ENCODE measurements at places on chromosomes 3 and 15. TPM values are rescaled to one million over a fixed set of nuclear protein-coding genes. Genes with fewer than 3 reads are reported as not detected.

GRCh38 chr3:1766384-1766783 lies 332.3 kb upstream of the CNTN4 start:
- DNase-seq, result no peak

The CDCP1 gene
- 33.5 TPM for total RNA-seq

GRCh38 chr15:29740692-29741311 lies 81.5 kb downstream of the TJP1 start:
- DNase-seq, result peak; percentile 20

DNA sequence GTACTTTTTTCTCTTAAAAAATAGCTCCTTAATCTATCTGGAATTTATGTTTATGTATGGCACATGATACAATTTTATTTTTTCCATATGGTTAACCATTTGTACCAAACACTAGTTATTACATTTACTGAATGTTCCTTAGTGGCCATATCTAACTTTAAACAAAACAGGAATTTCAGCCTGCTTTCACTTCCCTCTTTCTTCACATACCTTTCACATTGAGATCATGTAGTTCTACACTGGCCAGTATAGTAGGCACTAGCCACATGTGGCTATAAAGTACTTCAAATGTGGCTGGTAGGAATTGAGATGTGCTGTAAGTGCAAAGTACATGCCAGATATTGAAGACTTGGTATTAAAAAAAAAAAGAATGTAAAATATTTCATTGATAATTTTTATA lies 4.7 kb upstream of the RYK start:
- DNase-seq, result no peak

The AKAP13 gene
- total RNA-seq, result 42.8 TPM

DNA sequence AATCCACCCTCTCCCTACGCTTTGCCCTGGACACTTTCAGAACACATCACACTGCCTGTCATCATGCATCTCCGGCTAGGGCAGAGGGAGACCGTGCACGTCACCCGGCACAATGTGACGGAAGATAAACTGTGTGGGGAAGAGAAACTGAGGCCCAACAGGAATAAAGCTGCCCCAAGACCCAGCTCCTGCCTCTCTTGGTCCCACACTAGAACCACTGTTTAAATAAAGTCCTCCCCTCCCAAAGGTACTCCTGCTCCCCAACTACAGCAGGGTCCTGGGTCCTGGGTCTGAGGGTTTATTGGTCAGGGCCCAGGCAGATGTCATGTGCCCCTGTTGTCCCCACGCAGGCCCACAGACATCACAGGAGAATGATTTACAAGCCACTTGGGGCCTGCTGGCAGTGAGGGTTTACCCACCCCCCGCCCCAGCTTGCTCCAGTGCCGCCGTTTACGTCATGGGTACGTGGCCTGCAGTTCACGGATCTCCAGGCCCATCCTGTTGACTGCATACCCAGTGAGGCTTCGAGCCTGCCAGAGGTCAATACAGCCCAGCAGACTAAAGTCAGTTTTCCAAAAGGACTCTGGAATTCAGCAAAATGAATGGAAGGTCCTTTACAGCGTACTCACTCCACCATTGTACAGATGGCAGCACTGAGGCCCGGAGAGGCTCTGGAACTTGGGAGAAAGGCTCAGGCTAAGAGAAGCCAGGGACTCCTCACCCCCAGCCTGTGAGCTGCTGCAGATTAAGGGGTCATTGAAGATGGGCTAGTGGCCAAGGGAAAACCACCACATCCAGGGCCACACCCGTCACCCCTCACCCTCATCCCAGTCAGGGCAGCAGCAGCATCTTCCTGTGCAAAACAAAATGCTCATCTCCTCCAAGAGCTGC lies 23.2 kb downstream of the ALS2CL start:
- DNase-seq, result no peak

- no peak for DNase-seq
Observed at GRCh38 chr3:9178697-9179096, 70.7 kb downstream of the SRGAP3 start.

DNA sequence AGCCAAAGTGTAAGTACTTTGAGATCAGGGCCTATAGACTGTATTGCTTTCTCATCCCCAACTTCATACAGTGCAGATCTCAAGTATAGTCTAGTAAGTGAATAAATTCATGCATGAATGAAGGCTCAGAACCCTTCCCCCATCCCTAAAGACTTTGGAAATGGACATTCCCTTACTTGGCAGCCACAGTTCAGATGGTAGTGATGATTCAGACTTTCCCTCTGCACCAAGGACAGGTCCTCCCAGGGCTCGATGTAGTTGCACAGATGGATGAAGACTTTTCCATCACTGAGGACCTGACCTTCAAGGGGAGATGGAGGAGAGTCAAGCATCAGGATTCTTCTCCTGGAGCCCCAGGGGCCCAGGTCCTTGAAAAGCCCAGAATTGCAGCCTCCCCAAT lies 4.6 kb downstream of the TIMP4 start:
- DNase-seq, result peak; percentile 63

DNA sequence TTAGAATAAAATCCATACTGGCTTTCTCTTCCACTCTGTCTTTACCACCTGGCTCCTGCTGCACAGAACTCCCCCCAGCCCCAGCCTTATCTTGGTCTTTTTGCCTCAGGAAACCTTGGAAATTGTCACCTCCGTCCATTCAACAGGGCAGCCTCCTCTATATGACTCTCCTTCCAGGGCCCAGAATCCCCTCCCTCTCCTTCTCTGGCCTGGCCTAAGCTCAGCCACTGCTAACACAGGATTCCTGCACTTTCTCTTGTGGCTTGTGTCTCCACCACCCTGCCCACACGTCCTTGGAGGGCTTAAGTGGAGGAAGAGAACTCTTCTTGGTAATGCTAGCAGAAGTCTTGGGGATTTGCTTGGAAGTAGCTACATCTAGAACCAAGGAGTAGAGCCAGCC lies 1.5 kb upstream of the IL17RD start:
- no peak for DNase-seq

DNA sequence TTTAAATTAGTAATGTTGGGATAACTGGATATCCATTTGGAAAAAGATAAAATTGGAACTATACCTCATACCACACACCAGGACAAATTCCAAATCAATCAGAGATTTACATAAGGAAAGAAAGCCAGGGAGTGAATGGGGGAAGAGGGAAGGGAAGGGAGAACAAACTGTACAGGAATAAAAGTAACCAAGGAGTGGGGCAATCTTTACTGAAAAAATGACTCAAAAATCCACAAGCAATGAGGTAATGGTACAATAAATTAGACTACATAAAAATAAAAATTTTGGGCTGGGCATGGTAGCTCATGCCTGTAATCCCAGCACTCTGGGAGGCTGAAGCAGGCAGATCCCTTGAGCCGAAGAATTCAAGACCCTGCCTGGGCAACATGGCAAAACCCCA lies 82.6 kb downstream of the MLH1 start:
- DNase-seq, result no peak

DNA sequence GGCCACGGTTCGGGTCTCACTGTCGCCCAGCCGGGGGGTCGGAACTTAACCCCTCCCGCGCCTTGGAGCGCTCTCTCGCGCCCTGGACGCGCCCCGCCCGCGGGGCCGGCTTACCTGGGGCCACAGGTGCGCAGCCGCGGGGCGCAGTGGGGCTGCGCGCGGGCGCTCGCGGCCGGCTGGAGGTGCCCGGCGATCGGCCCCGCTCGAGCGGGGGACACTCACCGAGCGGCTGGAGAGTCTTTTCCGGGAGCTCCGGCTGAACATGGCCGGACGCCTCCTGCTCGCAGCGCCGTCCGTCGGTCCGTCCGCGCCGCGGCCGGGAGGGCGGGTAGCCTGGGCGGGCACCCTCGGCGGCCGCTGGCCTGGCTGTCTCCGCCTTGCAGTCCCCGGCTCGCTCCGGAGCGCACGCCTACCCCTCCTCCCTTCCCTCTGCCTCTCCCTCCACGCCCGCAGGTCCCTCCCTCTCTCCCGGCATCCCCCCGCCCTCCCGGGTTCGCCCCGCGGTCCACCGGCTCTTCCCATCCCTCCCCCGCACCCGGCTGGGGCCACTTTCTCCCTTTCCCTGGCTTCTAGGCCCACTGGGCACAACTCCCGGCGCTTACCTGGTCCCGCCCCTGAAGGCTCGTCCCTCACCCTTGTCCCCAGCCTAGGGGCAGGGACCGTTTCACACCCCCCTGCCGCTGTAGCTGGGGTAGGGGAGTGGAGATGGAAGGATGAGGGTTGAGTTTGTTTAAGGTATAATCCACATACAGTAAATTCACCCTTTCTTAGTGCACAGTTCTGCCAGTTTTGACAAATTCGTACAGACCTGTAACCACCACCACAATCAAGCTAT lies 220.1 kb upstream of the PRICKLE2 start:
- DNase-seq, result peak; percentile 19

DNA sequence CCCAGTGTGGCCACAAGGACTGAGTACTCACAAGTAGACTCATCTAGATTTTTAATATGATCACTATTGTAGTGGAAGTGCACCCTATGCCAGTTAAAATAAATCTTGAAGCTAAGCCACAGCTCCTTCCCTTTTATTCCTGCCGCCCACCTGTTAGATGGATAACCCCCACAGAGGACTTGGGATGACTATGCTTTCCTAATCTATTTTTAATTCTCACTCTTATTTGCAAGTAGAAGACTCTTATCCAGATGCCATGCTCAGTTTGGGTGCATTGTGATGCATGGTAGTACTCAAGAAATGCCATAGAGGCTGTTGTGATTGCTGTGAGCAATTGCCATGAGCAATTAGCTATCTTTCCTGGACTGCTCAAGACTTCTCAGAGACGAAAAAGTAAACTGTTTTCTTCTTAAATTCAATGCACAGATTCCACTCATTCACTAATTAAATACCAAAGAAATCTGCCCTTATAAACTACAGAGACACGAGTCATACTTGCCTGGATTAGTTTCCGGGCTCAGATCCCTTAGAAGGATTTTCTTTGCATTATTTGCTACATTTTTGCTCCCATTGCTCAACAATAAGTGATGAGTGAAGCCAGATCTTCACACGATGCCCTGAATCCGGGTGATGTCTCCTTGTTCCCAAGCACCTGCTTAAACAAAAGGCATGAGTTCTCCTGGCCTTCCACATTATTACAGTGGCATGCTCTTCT lies 472.1 kb downstream of the SOX2 start:
- no peak for DNase-seq

- no peak for DNase-seq
Observed at GRCh38 chr3:16885593-16886302, 993 bp downstream of the PLCL2 start.

DNA sequence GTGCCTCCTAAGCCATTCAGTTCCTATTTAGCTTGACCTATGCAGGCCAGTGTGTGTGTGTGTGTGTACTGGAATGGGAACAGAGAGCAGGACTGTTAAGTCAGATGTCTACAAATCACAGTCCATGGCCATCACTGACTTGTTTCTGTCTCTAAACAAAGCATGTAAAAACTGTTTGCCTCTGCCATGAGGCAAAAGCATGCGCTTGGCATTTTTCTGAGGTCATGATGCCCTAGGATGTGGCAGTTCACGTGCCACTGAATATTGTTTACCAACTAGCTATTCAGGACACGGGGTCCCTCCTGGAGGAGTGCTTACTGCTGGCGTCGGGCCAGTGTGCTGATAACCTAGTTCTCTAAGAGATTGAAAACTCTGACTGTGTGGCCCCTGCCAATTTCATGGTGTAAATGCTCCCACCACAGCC lies 8.2 kb upstream of the ATP13A3 start:
- DNase-seq, result peak; percentile 43

DNA sequence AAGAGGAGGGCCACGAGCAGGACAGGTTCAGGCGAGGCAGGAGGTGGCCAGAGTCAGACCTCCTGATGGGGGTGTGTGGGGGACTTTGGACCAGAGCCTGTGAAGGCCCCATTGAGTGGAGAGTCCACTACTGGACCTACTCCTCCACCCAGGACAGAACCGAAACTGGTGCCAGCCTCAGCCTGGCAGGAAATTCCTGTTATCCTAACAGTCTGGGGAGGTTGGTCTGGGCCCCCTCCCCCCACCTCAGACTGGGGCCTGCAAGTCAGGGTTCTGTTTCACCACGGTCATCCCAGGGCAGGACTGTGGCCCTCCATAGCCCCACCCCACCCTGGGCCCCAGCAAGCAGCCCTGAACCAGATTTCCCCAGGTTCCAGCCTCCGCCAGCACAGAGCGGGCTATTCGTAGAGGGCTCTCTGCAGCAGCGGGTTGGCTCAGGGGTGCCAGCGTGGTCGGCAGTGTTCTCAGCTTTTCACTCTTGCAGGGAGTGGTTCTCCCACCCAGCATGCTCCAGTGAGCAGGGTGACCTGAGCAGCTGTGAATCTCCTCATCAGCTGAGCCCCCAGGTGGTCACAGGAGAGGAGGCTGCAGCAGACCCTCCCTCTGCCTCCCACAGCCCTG lies 217.3 kb downstream of the TBC1D2B start:
- no peak for DNase-seq

The SMC4 gene
- 164 TPM for total RNA-seq

GRCh38 chr3:184682671-184683070 lies 29.2 kb downstream of the MAGEF1 start:
- DNase-seq, result no peak

The FRMD4B gene
- total RNA-seq, result 0.25 TPM

DNA sequence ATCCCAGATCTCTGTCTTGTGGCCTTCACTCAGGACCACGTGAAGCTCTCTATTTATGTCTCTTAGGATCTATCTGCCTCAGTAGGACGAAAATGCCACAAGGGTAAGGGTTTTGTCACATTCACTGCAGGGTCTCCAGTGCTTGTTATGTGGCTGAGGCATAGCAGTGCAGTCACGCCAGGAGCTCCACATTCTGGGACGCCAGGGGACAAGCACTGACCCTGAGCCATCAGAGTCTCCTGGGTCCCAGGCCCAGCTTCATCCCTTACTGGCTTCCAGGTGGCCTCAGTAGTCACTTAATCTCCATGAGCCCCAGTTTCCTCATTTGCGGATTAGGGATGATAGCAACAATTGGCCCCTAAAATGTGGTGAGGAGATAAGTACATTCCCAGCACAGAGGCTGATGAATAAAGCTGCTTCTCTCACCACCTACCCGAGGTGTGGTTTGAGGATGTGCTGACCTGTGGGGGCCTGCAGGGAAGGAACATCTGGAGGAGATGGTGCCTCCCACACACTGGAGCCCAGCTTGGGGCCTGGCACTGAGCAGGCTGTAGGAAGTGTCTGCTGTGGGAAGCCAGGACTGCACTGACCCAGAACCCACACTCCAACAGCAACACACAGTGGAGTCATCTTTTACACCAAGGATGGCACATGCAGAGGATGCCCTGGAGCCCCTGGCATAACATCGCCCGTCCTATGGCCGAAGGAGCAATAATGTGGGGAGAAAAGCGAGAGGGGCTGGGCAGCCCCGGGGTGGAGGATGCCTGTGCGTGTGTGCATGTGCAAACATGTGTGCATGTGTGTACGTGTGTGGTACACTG lies 93.2 kb upstream of the IQSEC1 start:
- DNase-seq, result no peak

GRCh38 chr3:195806916-195807231 lies 4.9 kb downstream of the MUC4 start:
- DNase-seq, result no peak

The GUCA1C gene
- total RNA-seq, result 0.39 TPM

- DNase-seq, result no peak
Observed at GRCh38 chr3:138653567-138653966, 45.0 kb downstream of the FAIM start.

DNA sequence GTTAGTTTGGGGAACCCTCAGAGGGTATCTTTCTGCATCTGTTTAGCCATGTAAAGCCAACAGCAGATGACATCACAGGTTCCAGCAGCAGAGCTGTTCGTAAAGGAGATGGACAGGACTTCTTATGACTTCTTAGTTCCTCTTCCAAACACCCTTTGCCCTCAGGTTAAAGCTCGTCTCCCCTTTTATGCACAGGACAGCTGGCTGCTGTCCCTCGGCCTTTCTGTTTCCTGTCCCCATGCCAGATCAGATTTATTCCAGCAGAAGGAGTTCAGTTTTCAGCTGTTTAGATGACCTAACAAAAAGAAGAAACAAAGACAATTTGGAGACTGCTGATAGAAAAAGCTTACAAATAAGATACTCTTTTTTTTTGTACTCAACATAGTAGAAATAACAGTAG lies 45.1 kb downstream of the SEC22A start:
- DNase-seq, result no peak
